Activated CD4-positive, alpha-beta T cell treated with anti-CD3 and anti-CD28 coated beads, Interleukin-2, amount 10 ng/mL, durations not matched to agents 7 days and 5 days (primary cell): ENCODE measurements at places on chromosomes 12 and 14. TPM values are rescaled to one million over a fixed set of nuclear protein-coding genes. Genes with fewer than 3 reads are reported as not detected.

The SCYL2 gene
- 33.3 TPM for total RNA-seq

GRCh38 chr12:78580296-78580695 lies 284.3 kb upstream of the SYT1 start:
- no peak for DNase-seq

DNA sequence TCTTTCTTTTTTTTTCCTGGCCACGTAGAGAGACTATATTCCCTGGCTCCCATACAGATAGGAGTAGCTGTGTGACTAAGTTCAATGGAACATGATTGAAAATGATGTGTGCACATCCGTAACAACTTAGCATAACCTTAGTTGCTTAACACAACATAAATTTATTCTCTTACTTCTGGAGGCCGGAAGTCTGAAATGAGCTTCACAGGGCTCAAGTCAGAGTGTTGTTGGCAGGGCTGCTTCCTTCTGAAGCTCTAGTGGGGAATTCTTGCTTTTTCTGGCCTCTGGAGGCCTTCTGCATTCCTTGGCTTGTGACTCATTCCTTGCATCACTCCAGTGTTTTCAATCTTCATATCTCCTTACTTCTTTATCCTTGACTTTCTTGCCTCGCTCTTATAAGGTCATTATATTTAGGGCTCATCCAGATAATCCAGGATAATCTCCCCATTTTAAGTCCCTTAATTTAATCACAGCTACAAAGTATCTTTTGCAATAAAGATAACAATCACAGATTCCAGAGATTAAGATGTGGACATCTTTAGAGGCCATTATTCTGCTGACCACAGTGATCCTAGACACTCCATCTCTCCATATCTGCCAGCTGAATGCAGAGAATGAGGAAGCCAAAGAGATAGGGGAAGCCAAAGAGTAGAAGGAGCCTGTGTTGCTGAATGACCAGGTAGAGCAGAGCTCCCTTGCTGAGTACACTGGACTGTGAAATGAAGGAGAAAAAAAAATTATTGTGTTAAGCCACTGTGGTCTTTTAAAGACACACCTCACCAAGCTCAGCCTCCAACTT lies 21.0 kb upstream of the SNX6 start:
- DNase-seq, result no peak

The HAL gene
- total RNA-seq, result 0.69 TPM

The RNASE2 gene
- not detected for total RNA-seq

DNA sequence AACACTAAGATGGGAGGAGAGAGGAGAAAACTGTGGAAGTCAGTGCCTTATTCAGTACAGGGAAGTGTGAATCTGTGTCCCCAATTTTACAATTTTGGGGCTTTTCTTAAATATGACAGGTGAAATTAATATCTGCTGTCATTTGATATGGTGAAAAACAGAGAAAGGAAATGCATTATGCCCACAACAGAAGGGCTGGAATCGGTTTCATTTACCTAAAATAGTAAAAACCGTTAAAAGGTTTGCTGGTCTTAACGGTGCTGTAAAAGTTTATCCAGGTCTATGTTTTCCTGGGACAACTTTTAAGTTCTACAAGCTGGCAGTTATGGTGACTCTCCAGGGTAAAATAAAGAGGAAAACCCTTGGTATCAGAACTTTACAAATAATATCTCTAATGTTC lies 310.8 kb downstream of the FUT8 start:
- DNase-seq, result no peak

- DNase-seq, result no peak
These were observed 4.2 kb downstream of the AQP5 start for GRCh38 chr12:49965836-49966235.

GRCh38 chr12:106633451-106633823 lies 50.6 kb downstream of the RFX4 start:
- no peak for DNase-seq

The HSP90B1 gene
- 333 TPM for total RNA-seq

DNA sequence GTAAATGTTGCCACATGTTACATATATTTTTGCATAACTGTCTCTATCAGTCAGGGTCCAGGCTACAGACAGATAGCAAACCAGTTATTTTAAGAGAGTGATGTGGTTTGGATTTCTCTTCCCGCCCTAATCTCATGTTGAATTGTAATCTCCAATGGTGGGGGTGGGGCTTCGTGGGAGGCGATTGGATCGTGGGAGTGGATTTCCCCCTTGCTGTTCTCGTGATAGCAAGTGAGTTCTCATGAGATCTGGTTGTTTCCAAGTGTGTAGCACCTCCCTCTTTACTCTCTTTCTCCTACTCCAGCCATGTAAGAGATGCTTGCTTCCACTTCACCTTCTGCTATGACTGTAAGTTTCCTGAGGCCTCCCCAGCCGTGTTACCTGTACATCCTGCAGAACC lies 704.2 kb upstream of the TBX3 start:
- no peak for DNase-seq

GRCh38 chr14:38737686-38738407 lies 365.2 kb downstream of the SEC23A start:
- no peak for DNase-seq

The FAM90A1 gene
- total RNA-seq, result 0.15 TPM

The MGST1 gene
- not detected for total RNA-seq

The RAD9B gene
- 0.87 TPM for total RNA-seq

DNA sequence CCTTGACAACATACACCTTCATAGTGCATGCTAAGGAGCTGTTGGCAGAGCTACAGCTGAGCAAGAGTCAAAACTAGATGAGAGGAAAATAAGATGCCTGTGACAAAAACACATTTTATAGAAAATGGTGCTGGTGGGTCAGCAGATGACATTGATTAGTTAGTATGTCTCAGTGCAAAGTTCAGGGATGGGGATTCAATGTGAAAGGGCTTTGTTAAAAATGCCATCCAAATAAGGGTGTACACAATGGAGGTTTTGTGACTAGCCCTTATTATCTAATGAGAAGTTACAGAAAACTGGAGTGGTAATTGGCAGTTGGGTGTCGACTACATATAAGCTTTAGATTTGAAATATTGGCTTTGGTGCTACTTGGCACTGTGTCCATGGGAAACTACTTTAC lies 169.0 kb downstream of the MON2 start:
- DNase-seq, result no peak

- DNase-seq, result no peak
These were observed 130.7 kb downstream of the TMTC2 start for GRCh38 chr12:82817368-82817767.
